ENCODE measurements at places on chromosomes 2 and 18. TPM values are rescaled to one million over a fixed set of nuclear protein-coding genes. Genes with fewer than 3 reads are reported as not detected.

Gene IL1RL1
- not detected for total RNA-seq

GRCh38 chr2:190592831-190593230 lies 56.1 kb upstream of the NAB1 start:
- DNase-seq, result no peak

Gene MYOM1
- 0.17 TPM for total RNA-seq

DNA sequence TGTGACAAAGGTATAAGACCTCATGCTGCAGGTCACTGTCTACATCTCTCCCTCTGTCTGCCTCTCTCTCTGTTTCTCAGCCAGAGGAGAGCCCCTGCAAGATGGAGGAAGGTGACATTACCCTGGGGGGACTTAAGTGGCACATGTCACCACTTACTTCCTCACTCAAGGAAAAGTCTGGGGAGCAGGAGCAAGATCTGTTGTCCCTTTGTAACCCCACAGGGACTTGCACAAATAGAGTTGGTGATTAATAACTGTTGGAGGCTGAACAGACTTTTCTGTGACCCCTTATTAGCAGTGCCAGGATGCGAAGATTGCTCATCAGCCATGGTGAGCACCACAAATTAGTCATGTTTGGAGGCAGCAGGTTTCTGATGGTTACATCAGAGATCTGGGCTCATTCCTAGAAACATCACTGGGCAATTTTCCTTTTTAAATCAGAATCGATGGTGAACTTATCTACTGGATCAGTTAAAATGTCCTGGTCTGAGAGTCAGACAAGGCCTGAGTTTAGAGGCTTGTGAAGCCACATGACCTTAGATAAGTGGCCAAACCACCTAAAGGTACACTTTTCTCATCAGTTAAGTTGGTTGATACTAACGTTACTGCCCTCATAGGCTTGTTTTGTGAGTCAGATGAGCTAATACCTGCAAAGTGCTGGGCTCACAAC lies 81.2 kb upstream of the LTBP1 start:
- DNase-seq, result peak; percentile 29

DNA sequence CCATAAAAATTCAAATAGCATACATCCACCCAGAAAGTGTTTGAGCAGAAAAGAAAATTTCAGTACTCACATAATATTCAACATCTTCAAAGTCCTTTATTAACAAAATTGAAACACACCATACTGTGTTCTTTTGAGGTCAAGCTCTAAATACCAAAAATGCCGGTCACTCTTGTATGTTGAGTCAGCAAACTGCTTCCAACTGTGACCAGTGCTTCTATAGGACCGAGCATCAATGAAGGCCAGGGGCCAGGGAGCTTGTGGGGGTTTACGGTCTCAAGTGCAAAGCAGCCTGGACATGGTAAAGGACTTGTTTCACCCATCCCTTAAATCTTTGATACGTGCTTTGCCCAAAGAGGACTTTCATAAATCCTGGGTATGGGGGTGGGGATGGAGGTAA lies 112.7 kb upstream of the REV1 start:
- DNase-seq, result peak; percentile 26
